Activated CD4-positive, alpha-beta T cell treated with anti-CD3 and anti-CD28 coated beads for 4 hours (primary cell): ENCODE measurements at places on chromosomes 2 and 18.

DNA sequence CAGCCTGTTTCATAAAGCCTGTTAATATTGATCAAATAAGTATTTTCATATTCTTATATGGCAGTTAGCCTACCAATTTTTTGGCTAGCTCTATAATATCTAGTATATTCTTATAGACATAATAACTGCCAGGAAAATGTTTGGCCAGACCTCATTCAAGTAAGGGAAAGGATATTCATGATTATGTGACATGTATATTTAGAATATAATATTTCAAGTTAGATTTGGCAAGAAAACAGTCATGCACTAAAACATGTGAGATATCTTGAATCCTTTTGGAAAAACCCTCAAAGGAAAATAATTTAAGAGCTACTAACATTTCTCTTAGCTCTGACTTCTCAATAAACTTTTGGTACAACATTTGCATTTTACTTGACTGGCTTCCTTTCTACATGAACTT lies 694.1 kb downstream of the PLCL1 start:
- no peak for DNase-seq

GRCh38 chr2:102473020-102473419 lies at the start of gene SLC9A4:
SLC9A4 (plus strand) TSS chr2:102473226; CDS start chr2:102473760, 534 bp downstream.
- DNase-seq: peak; percentile 59

GRCh38 chr2:225317186-225317585 lies 82.3 kb upstream of the NYAP2 start:
- no peak for DNase-seq

- DNase-seq: no peak
These were observed 227.3 kb upstream of the RAB12 start for GRCh38 chr18:8381821-8382459.

DNA sequence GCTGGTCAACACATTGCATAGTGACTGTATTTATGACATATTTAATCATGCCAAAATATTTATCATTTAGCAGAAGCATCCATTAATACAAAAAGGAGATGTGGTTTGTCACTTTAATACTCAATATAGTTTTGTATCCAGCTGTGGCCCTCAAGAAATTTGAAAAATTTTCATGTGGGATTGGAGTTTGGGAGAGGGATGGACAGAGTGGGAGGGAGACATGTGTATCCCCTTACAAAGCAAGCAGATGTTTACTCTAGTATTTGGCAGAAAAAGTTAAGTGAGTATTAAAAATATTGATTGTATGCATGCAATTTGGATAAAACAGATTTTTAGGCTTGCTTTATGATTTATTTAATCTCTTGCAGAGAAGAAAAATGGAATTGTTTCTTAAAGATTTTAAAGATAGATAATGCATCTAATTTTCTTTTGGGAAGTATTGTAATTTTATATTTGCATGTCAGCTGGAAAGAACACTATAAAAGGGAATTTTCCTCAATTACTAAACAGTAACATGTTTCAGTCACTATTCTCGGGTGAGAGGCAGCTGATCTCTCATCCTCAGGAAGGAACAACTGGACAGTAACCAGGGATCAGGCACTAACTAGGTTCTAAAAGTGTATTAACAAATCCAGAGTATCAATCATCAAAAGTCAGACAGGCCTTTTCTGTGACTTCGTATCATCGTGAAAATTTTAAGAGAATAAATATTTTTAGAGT lies 1184.7 kb upstream of the NXPH2 start:
- DNase-seq: no peak

GRCh38 chr2:181992776-181993175 lies 7.1 kb downstream of the PPP1R1C start:
- no peak for DNase-seq

DNA sequence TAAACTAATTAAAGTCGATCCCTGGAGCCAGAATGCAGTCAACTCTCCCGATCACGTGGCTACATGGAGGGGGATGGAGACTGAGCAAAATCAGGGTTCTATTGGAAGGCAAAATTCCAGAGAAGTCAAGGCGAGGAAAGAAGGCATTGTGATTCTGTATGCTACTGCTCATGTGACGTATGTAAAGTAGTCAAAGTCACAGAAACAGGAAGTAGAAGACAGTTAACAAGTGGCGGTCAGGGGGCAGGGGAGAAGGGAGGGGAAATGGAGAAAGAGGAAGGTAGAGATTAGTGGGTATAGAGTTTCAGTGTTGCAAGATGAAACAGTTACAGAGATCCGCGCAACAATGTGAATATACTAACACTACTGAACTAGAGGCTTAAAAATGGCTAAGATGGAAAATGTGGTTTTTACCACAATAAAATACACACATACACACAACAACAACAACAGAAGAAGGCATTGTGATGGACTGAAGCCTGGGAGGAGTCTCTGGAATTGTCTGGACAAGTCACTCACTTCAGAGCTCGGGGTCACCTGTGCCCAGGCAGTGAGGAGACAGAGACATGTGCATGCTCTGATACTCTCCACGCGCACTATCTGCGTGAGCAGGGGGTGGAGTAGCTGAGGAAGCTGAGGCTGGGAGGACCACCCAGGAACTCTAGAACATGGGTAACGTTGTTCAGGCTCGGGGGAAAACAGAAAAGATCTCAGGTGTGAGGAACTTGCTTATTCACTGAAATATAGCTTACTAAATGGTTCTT lies 89.9 kb upstream of the CDCA7 start:
- DNase-seq: no peak

- peak; percentile 51 for DNase-seq
These were observed 9.3 kb downstream of the NCK2 start for GRCh38 chr2:105754011-105754410.

DNA sequence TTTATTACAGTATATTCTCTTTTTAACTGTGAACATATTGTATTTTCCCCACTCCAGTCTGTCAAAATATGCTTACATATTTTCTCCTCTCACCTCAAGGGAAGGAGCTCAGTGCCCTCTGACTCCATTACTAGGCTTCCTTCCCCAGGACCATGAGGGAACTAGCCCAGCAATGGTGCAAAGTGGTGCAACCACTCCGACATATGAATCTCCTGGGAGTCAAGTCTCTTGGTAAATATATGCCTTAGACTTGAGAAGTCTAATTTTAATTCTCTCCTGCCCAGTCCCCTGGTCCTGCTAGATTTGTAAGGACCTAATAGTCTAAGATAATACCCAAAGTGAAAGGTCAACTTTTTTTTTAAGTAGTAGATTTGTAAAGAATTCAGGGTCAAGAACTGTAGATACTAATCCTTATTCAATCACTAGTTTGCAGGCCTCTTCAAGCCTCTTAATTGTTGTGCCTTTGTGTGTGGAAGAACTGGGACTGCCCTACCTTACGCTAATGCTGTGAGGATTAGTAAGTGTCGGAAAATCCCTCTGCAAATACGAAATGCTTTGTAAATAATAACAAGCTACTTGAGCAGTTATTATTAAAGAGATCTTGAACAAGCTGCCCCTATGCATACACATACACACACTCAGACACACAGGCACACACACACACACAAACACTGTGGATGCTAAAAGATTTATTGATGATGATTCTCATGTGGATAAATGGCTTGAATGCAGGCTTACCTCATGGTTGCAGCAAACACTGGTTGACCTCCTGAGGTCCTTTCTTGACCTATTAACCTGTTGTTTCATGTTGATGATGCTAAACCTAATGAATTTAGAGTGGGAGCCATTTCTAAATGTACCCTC lies 251.2 kb upstream of the PARD3B start:
- DNase-seq: no peak

- DNase-seq: no peak
These were observed 33.0 kb downstream of the ADI1 start for GRCh38 chr2:3486047-3487027.

DNA sequence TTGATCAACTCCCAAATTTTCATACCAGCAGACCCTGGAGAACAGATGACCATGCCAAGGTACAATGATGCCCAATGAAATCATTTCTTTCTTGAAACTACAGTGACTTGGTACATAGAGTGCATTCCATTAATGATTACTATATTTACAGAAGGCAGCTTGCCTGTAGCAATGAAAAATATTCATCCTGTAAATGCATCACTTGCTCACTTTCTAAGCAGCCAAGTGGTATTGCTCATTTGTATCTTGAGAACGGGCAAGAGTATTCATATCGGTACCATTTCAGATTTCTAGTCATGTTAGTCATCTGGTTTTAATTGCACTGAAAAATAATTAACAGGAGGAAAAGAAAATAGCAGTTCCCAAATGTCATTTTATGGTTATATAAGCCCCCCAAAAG lies 59.6 kb downstream of the VIL1 start:
- DNase-seq: no peak

DNA sequence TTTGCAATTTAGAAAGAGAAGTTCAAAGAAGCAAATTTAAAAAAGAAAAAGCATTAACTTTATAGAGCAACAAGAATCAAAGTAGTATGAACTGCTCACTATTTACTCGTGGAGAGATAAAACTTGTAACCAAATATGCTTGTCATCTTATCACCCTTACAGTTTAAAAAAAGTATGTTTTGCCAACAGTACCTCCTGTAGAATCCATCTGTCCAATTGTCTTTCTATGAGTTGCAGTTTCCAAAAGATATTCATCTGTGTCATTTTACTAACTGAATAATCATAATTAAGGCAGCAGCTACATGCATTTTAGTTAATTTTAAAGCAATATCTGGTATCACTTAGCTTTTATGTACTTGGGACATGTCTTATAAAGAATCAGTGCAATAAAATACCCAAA lies 1112.3 kb downstream of the DSC3 start:
- DNase-seq: no peak

DNA sequence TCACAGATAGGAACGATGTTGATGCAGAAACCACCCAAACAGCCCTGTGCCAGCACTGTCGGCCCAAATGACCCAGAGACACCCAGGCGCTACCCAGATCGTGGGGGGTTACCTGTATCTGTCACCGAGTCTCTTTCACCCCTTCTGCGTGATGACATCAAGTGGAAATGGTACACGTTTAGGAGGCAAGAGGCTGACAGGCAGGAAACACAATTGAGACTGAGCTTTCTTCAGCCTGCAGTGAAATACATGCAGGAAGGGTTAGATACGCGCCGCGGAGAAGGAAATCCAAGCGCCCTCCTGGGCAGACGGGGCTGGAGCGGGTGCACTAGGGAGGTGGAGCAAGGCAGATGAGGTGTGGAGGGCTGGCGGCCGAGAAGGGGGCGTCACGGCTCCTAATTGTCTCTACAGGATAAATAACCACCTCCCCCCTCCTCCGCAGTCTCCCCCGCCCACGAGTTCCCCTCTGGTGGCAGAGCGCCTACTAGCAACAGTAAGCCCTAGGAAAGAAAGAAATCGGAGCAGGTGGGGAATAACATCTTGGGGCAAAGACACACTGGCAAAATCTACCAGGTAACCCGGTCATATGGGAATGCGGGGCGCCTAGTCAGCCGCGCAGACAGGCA lies at the start of gene RNF152:
RNF152 (minus strand) TSS at position 325 of the 626 bp plus-strand sequence. CDS start 76,544 bp downstream, outside the sequence.
- DNase-seq: peak; percentile 49

DNA sequence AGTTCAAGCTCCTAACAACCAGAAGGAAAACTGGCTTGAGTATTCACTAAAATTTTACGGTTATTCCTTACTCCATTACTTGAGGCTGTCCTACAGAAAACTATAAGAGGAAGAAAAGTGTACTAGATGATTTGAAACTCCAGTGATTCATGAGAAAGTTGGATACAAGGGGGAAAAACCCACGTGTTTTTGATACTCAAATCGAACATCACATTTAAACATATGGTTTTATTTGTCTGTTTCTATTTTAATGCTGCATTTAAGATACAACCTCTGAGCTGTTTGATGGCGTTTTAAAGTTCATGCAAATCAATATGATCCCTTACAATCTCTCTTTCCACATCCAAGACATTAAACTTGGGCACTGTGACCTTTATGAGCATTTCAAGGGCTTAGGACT lies 125.1 kb upstream of the LMAN1 start:
- no peak for DNase-seq

DNA sequence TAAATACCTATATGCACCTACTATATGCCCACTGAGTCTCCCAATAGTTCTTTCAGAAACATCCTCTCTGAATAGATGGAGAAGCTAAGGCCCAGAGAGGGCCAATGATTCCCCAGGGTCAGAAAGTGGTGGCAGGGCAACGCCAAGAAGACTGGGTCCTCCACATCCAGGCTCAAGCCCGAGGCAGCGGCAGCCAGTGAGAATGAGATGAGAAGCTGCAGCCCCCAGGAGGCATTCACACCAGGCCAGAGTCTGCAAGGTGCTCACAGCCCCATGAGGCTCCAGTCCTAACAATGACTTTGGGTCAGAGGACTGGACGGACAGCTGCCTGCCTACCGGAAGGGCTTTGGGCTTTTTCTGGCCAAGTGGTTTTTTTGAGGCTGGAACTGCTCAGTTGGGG lies 3.5 kb downstream of the TEX261 start:
- no peak for DNase-seq

- DNase-seq: no peak
These were observed 80.3 kb upstream of the RBM44 start for GRCh38 chr2:237718277-237718634.

DNA sequence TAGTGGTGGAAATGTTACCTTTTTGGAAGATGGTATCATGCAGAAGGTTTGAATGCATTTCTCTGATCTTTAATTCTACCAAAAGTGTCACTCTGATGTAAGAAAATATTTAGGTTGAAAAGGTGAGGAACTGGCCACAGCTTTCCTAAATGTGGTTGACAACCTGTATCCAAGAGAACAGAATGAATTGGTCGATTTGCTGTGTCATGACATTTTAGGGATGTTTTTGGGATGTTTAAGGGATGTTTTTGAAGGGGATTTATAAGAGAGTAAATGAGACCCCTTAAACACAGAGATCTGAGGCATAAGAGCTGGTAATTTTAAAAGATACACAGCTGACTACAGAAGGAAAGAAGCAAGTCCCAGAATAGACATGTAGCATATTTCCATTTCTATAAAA lies 270.8 kb upstream of the EPAS1 start:
- no peak for DNase-seq

GRCh38 chr18:13364721-13365205 lies 146.2 kb downstream of the LDLRAD4 start:
- DNase-seq: no peak

- DNase-seq: no peak
These were observed 131.6 kb downstream of the CDH2 start for GRCh38 chr18:28045176-28045810.

- no peak for DNase-seq
These were observed 31.3 kb downstream of the HJURP start for GRCh38 chr2:233822781-233823730.

- DNase-seq: no peak
These were observed 21.0 kb upstream of the CNNM3 start for GRCh38 chr2:96795076-96795475.

- peak; percentile 55 for DNase-seq
These were observed 47.2 kb upstream of the ZNG1B start for GRCh38 chr2:113390124-113390849.

DNA sequence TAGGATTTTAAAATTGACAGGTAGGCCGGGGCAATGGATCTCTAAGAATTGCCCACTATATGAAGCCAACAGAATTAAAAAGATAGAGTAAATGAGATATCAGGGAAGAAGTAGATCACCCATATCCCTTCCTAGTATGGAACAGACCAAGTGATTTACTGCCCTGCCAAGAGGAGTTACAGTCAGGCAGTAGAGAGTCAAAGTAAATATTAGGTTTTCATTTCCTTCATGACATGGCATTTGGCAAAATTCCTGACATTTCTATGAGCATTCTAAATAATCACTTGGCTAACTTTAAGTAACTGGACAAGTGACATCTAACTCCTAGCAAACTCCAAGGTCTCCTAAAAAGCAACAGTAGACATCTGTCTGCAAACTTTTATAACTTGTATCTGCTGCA lies 33.5 kb downstream of the GALNT5 start:
- no peak for DNase-seq
